ENCODE measurements at places on chromosomes 12 and 14. TPM values are rescaled to one million over a fixed set of nuclear protein-coding genes. Genes with fewer than 3 reads are reported as not detected.

The PAH gene
- total RNA-seq: not detected

The SELPLG gene
- 2.9 TPM for total RNA-seq

The MGP gene
- total RNA-seq: 215 TPM

The GPRC5D gene
- not detected for total RNA-seq

The P2RX7 gene
- 0.39 TPM for total RNA-seq

The MIP gene
- total RNA-seq: not detected

The PIANP gene
- 9.3 TPM for total RNA-seq

The NOXRED1 gene
- total RNA-seq: 0.18 TPM

The SMIM41 gene
- total RNA-seq: not detected

The KRT71 gene
- not detected for total RNA-seq

The PDE3A gene
- total RNA-seq: 27.9 TPM

The DAO gene
- total RNA-seq: not detected

All from chondrocyte (in vitro differentiated cells).